ENCODE measurements at places on chromosomes 7 and 10.

- DNase-seq, result no peak
These were observed 92.3 kb upstream of the PRPS1L1 start for GRCh38 chr7:18119985-18120384.

GRCh38 chr10:72272689-72273409 is 875 bp upstream of the DDIT4 start:
- peak; percentile 35 for DNase-seq

GRCh38 chr10:58743466-58744115 is 230.9 kb downstream of the BICC1 start:
- DNase-seq, result no peak

DNA sequence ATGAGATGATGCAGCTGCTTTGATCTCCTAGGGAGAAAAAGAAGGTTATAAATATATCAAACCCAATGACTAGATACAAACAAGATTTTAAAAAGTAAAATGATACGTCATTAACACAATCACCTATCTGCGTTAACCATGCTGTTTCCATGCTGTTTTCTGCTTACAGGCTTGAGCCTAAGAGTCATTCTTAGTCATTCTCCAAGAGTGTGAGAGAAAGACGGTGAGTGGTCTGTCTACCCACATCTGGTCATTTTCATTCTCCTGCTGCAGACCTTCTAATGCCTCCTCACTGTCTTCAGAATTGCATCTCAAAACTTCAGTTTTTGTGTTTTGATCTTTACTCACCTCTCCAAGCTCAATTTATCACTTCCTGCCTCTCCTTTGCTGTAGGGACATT is 98.0 kb upstream of the ELMO1 start:
- no peak for DNase-seq

GRCh38 chr10:84493951-84494848 is 165.8 kb downstream of the CCSER2 start:
- no peak for DNase-seq

DNA sequence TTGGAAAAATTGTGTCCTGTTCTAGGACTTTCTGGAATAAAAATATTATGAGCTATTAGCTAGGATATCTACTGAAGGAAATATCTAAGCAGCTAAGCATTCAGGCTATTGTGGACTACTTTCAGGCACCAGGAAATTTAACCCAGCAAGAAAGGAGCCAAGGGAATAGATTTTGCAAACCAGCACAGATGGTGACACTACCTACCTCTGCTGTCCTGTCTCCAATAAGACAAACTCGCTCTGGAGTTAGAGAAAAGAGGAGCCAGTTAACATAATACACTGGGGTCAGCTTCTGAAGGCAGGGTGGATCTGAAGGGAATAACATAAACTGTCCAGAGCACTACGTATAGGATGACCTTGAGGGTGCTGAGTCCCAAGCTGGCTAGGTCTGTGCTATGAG is 223.7 kb upstream of the PRSS58 start:
- DNase-seq, result no peak

DNA sequence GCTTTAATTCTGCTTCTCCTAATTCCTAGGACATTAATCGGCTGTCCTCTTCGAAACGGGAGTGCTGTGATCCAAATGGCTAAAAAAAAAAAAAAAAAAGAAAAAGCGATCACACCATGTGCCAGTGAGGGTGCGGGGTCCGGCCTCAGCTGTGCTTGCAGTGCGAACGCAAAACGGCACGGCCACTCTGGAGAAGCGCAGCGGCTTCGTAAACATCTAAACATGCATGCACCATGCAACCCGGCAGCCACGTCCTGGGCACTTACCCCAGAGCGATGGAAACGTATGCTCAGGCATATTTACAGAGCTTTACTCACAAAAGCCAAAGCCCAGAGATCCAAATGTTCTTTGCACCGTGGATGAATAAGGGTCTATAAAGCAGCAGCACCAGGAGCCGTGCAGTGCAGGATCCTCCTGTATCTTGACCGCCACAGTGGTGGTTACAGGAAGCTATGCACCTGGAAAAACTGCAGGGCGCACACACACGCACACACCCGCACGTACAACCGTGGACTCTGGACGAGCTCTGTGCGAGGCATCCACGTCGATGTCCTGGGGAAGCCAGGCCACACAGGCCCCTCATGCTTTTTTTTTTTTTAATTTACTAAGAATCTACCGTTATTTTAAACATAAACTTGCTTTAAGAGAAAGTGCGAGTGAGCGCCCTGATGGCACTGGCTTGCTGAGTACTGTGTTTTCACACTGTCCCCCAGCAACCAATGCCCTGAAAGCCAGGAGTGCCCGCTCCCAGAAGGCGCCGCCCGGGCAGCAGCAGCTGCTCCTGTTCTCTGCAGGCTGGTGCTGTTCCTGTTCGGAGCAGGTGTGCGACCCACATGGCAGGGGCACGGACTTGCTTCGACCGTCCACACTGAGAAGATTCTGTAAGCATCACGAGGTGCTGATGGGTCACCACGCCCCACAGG is 25.0 kb downstream of the GPER1 start:
- DNase-seq, result no peak

- DNase-seq, result no peak
These were observed 1.4 kb downstream of the HPS1 start for GRCh38 chr10:98445200-98445812.

GRCh38 chr7:135509589-135509838 is 388 bp downstream of the CNOT4 start:
- no peak for DNase-seq

- no peak for DNase-seq
These were observed 30.8 kb downstream of the CHCHD3 start for GRCh38 chr7:133051066-133051465.

GRCh38 chr10:9743639-9744038 is 1274.0 kb upstream of the CELF2 start:
- no peak for DNase-seq

DNA sequence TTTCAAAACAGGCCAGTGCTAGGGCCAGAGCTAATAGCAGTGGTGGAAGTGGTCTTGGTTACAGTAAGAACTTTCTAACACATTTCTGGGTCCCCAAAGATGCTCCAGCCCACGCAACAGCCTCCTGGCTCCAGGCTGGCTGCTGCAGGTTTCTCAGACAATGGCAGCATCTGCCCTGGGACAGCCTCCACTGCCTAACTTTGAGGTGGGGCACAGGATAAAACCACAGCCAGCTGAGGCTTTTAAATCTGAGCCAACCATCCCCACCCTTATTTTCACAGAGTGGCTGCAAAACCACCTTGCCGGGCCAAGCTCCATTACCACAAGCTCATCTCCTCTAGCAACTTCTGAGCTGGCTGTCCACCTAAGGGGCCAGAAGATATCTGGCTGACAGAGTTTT is 84.8 kb downstream of the FAM53B start:
- DNase-seq, result peak; percentile 40

DNA sequence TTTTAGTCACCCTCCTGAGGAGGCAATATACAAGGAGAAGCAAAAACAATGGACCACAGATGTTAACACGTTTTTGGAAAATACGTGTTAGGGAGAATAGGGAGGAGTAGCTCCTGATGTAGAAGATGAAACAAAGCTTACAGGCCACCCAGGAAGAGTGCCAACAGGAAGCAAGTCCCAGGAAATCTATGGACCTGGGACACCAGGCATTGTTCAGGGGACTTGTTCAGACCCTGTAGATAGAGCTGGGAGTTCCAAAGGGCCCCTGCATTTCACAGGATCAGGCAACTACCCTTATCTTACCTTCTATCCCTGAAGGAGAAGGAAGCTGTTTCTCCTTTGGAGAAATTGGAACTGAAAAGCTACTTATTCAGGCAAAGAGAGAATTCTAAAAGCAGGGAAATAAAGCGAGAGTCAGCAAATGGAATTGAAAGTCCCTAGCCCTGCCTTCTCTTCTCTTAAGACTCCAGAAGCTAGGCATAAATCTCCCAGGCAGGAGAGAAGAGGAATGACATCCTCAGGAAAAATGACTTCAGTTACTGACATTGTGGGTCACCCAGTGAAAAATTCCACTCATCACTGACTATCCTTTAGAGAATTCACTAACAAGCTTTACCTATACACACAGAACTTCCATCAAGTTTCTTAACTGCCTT is 77.7 kb upstream of the FAM3C start:
- DNase-seq, result no peak

DNA sequence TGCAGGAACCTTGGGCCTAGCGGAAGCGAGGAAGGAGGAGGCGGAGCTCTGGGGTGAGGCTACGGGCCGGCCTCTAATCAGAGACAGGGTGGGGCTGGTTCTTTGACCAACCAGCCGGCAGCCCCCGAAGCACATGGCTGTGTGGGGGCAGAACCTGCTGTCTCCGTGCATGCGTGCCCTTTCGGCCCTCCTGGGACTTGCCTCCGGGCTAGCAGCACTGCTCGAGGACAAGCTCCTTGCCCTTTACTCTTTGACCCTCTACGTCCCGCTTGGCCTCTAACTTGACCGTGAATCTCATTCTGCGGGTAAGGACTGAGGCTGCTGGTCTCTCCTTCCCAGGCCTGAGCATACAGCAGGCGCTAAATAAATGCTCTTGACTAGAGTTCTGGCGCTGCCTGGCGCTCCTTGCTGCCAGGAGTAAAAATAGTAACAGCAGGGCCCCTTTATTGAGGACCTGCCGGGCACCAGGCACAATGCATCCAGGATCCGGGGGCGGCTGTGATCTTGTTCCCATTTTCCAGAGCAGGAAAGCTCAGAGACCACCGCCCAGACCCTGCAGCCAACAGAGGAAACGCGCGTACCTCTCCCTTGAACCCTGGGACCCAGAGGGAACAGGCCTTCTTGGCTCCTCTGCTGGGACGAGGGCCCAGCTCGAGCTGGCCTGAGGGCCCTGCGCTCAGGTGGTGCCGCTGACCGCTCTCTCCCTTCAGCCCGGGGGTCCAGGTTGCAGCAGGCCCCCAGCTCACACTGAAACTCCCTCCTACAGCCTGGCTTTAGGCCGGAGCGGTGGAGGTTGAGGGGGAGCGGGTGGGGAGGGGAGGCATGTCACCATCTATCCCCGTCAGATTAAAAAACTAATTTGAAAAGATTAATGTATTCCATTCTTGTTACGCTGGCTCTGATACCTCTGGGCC is 2.7 kb upstream of the COMTD1 start:
- no peak for DNase-seq

DNA sequence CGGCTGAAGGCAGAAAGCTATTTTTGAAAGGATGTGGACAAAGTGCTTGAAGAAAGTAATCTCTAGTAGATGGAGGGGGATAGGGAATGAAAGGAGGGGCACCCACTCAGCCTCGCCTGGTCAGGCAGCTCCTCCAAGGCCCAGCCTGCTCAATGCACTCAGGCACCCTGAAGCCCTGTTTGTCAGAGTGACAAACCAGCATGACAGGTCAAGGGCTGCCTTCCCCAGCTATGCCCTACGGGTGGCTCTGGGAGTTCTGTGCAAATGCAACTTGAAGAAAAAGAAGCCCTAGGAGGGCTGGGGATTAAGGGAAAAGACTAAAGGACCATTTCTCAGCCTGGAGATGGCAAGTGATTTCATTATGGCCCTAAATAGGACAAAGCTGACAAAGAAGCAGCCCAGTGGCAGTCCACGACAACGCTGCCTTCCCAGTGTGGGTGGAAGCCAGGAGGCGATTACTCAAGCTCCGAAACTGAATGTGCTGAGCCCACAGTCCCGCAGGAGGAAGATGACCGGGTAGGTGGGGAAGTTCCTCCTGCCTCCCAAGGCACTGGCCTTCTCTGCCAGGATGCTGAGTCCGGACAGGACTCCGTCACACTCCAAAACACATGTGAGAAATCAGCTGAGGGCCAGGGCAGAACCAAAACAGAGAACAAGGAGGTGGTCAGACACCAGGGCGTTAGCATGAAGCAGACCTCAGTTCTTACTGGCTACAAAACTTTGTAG is 16.3 kb downstream of the LIPA start:
- no peak for DNase-seq

GRCh38 chr10:6328699-6329423 is 126.1 kb downstream of the PFKFB3 start:
- DNase-seq, result no peak

- no peak for DNase-seq
These were observed 61.1 kb upstream of the NPSR1 start for GRCh38 chr7:34596887-34597286.

- DNase-seq, result no peak
These were observed 257.7 kb downstream of the SNX13 start for GRCh38 chr7:17682586-17682985.

- DNase-seq, result no peak
These were observed 38.2 kb downstream of the ZNF467 start for GRCh38 chr7:149735181-149735602.

GRCh38 chr10:59047180-59047579 is 129.3 kb upstream of the PHYHIPL start:
- DNase-seq, result no peak

GRCh38 chr7:41203542-41203941 is 499.3 kb downstream of the INHBA start:
- no peak for DNase-seq

GRCh38 chr10:26481914-26482550 is 43.9 kb downstream of the APBB1IP start:
- peak; percentile 77 for DNase-seq

- no peak for DNase-seq
These were observed 372.3 kb upstream of the MYO3A start for GRCh38 chr10:25561758-25562157.

DNA sequence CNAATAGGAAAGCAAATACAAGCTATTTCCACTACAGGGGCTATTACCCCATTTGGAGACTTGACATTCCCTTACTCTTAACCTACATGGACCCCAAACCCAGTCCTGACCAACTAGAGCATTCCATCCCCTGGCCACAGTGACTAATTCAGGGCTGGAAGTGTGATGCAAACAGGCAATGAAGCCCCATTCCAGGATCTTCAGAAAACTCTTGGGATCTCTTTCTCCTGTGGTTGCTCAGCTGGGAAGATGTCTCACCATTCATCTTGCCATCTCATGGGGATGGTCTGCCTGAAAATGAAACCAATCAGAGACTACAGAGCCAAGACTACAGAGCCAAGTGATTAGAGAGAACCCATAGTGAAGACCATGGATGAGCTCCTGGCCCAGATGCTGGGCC is 206.2 kb downstream of the ZNF365 start:
- no peak for DNase-seq

DNA sequence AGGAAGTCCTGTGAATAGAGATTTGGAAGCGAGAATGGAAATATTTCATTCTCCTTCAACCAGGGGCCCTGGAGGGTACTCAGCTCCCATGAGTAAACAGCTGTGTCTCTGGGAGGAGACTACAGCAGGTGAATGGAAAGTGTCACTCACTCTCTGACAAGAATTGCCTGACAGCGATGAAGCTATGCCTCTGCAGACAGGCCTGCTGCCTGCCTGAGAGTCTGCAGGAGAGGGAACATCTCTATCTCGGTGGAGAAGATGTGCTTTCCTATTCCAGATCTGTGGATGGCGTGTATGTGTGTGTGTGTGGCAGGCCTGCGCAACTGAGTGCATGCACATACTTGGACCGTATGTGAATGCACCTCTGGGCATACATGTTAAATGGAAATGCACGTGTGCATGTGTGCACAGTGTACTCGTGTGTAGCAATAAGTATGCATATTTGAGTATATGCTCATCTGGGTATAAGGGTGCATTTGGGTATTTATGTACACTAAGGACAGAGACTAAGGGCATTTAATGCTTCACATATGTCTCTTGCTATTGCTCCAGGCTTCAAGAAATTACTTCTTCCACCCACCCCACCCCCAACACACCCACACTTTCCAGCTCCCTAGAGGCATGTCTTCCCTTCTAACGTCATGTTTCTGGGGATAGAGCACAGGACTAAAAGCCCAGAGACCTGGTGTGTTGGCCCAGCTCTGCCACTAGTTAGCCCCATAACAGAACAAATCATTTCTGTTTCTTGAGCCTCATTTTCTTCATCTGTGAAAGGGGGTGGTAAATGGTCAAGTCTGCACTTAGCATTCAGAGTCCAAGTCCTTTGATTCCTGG is 4.6 kb upstream of the ADCYAP1R1 start:
- no peak for DNase-seq

GRCh38 chr10:95434583-95434982 is 126.6 kb downstream of the SORBS1 start:
- DNase-seq, result no peak
